ENCODE measurements at places on chromosomes 11 and 22.

DNA sequence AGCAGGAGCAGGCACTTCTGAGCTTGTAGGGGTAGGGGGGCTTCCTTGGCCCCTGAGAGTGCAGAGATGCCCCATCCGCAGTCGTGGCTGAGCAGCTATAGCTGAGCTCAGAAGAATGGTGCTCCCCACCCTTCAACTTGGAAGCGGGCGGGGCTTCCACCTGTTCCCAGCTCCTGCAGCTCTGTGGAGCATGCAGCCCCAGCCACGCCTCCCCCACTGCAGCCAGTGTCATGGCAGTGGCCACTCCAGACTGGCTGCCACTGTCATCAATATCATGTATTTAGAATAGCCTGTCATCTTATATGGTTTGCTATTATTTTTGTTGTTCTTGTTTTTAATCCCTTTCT is 213.1 kb downstream of the LRRC4C start:
- no peak for DNase-seq

- DNase-seq: no peak
Observed at GRCh38 chr11:92861634-92862033, 107.8 kb upstream of the MTNR1B start.

DNA sequence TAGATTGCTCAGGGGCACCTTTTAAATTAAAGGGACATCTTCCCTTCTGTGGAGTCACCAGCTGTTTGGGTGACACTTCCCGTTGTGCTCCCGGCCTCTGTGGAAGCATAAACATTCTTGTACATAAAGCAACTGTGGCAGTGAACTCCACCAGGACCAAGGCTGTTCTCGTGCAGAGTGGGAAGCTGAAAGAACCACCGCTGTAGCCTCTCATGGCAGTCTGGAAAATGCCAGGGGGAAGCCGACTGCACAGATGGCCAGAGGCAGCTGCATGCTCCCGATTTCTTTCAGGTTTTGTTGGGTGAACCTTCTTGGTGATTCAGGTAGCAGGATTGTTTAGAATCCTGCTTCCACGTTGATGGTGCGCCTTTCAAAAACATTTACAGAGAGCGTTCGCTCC is 10.3 kb downstream of the UBASH3B start:
- no peak for DNase-seq

- DNase-seq: peak; percentile 81
Observed at GRCh38 chr11:93525601-93526345, 17.4 kb downstream of the SMCO4 start.

DNA sequence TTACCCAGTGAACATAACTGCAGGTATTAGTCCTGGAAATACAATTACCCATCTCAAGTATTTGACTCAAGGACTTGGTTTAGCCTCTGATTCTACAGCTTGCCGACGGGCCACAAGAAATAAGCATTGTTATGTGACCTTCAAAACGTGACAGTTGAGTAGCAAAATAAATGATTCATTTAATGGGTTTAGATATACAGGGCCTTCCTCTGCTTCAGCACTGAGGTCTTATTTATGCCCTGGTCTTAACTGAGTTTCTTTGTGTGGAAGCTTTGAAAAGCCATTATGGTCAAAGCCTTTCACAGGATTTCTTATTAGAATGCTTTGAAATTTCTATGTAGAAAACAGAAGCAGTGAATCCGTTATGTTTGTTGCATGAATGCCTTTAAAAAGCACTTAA is 899.2 kb upstream of the API5 start:
- no peak for DNase-seq

DNA sequence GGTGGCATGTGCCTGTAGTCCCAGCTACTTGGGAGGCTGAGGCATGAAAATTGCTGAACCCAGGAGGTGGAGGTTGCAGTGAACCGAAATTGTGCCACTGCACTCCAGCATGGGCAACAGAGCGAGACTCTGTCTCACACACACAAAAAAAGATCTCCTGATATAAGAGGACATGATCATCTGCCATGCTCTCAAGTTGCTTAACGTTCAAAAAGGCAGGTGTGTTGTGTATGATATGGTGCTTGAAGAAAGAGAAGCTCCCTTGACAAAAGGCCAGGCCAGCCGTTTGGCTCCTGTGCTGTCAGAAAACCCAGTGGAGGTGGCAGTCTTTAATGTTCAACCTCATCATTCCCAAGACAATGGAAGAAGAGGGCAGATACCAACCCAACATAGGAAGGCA is 117.3 kb upstream of the PLET1 start:
- no peak for DNase-seq

DNA sequence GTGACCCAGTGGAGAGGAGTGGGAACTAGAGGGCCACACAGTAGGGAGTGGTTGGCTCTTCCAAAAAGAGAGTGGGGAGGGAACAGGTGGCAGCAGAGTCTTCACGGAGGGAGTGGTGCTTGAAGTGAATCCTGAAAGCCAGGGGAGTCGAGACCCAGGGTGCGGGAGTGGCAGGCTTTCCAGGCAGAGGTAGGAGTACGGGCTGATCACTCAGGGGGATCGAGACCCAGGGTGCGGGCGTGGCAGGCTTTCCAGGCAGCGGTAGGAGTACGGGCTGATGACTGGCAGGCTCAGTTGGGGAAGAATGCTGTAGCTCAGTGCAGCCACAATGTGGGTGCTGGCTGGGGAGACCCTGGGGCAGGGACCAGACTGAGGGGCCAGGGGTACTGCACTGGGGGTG is 148.2 kb downstream of the TBC1D22A start:
- no peak for DNase-seq

DNA sequence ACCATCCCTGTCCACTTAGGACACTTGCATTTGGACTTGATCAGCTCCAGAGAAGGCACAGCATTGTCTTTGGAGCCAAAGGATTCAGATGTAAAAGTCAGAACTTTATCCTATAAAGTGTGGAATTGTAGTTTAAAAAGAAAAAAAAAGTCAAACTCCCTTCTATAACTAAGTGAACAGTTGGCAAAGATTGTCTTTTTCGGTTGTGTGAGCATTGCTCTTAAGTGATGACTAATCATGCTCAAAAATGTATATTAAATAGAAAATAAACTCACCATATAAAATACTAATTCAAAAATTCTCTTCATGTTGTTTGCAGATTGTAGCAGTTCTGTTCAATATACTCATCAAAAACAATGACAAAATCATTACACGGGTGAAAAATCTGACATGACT is 93.8 kb downstream of the ETS1 start:
- DNase-seq: peak; percentile 62

- DNase-seq: no peak
Observed at GRCh38 chr11:17702876-17703275, 16.5 kb upstream of the MYOD1 start.

DNA sequence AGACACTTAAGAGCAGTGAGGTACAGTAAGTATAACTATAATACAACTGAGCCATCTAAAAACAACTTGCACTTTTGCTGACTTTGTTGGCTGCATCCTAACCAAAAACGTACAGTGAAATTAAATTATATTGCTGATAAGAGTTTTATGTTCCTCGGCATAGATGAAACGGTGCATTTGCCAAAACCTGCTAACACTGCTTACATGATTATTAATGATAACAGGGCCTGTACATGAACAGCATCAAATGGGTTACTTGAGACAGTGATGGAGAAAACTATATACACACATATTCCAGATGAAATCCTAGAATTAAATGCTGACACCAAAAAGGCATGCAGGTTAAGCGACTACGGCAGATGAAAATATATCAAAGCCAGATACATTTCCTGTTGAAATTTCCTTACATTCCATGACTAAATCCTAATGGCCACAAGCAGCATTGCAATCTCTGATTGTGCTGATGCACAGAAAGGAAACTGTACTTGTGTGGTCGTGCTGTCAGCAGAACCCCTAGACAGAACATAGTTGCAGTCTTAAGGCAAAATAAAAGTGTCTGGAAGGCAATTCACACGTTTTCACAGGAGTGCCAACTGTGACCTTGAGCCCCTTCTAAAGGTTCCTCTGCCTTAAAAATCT is 143.9 kb downstream of the CADM1 start:
- DNase-seq: no peak

DNA sequence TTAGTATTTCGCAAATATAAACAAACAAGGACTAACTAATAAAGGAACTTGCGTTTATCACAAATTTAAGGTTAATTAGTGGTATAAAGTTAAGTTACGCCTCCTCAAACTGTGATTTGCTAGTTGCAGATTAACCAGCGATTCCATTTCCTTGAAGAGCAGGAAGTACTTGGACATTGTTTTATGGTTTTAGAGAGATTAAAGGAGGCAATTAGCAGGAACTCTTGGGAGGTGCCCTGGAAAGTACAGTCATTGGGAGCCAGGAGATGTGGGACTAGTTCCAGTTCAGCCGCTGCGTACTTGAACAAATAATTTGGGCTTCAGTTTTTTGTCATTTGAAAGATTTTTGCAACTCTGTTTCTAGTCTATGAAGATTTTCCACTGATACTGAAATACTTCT is 3.3 kb downstream of the FAM118B start:
- peak; percentile 28 for DNase-seq

- DNase-seq: no peak
Observed at GRCh38 chr11:38448284-38448683, 1850.2 kb upstream of the RAG2 start.

DNA sequence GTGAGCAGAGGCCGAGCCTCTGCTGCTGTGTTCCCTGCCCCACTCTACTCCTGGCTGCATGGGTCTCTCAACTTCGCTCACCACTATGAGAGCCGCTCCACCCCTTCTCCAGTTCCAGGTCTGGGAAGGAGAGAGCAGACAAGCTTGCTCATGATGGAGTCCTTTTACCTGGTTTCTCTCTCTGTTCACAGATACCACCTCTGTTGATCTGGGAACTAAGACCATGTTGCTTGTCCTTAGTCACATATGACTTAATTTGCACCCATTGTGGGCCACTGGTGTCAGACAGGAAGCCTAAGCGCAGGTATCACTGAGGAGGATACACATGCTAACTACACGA is 26.8 kb downstream of the MCM5 start:
- no peak for DNase-seq

DNA sequence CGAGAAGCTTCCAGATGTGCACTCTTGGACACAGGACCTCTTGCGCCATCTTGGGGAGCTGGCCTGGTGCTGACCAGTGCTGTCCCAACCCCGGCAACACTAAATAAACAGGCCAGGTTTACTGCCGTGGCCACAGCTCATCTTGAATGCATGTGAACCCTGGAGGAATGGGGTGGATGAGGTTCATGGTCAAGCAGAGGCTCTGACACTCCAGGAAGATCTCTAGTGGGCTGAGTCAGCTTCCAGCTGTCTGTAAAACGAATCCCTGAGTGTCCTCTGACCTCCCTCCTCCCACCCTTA is 51.8 kb downstream of the ALX4 start:
- DNase-seq: peak; percentile 33

DNA sequence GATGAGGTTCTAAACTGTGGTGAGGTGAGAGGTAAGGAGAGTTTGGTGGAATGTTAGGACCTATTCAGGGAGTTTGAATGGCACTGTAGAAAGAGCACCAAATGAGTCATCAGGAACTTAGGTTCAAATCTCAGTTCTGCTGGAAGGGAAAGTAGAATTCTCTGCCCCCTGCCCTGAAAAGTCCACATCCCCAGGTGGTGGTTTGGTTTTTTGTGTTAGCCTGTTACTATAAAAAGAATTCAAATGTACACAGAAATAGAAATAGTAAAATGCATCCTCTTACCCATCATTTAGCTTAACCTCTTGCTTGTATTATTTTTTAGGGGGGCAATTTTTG is 20.2 kb downstream of the PPFIBP2 start:
- no peak for DNase-seq

DNA sequence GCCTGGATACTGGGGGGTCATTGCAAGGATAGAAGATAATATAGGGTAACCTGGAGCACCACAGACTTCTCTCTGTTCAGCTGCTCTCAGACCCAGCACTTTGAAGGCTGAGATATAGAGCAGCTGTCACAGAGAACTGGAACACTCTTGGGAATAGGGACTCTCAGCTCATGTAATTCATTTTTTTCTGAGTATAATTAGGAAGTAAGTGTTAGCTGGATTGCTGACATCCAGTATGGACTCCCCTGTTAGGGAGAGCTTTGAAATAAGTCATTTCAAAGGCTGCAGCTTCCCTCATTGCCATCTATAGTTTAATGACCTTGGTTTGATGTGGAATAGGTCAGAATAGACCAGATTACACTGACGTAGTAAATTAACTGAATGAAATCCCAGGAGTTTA is 120.8 kb upstream of the POU2AF2 start:
- no peak for DNase-seq

DNA sequence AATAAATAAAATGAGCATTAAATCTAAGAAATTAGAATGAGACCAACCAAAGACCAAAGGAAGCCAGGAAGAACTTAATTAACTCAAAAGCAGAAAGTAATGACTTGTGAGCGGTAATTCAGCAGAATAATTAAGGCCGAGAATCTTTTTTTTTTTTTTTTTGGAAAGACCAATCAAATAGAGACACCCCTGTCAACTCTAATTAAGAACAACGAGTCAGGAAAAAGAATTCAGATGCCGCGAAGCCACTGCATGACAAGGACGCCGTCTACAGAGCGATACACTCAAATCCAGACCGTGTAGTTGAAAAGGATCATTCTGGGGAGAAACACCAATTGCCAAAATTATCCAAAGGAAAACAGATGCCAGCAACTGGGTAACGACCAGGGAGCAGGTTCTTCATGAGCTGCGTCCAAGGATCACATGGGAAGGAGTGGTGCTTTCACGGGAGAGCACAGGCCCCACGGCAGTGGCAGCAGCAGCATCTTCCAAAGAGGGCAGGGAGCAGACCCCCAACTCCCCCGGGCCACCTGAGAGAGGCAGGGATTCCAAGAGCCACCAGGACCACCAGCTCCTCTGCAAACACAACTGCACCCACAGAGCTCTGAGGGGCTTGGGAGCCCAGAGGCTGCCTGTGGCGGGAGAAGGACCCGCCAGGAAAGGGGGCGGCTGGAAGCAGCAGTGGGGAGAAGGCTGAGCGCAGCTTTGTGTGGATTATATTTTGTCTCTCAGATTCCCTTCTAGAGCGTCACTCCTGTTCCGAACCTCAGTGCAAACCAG is 469.8 kb downstream of the BRD1 start:
- DNase-seq: no peak

- no peak for DNase-seq
Observed at GRCh38 chr11:118885831-118886565, 2.3 kb downstream of the CXCR5 start.

GRCh38 chr11:31030138-31030792 is 339.3 kb downstream of the DCDC1 start:
- DNase-seq: no peak

GRCh38 chr22:36552289-36552688 is 23.3 kb upstream of the EIF3D start:
- DNase-seq: no peak

DNA sequence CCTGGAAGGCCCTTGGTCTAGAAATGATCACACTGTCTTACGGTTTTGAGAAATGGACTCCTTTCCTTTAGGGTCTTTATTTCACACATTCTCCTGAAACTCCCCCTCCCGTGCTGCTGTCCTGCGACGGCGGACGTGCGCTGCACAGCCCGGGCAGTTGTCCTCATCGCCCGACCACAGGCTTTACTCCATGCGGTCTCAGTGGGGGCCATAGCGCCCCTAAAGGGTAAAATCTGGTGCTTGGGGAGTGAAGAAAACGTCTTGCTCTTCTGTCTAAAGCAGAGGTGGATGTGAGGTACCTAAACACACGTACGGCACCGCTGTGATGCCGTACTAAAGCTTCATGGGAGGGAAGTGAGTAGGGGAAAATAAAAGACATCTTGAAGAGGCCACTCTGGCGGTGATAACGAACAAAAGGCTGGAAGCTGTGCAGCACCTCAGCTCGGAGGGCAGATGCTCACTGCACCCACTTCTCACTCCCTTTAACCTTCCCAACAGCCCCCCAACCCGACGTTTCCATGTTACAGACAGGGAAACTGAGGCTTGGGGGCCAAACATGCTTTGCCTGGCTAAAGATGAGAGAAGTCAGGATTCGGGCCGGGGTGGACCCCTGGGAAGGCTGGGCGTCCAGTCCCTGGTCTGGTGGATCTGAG is 22.6 kb downstream of the MPPED1 start:
- DNase-seq: no peak

GRCh38 chr22:28937206-28938025 is 54.0 kb downstream of the ZNRF3 start:
- DNase-seq: no peak
